ENCODE measurements at places on chromosomes 1 and 21. TPM values are rescaled to one million over a fixed set of nuclear protein-coding genes. Genes with fewer than 3 reads are reported as not detected.

Gene GPR37L1
- total RNA-seq: 0.14 TPM

- no peak for DNase-seq
Observed at GRCh38 chr1:193581341-193581740, 394.9 kb upstream of the B3GALT2 start.

Gene PDE4DIP
- total RNA-seq: 78.2 TPM

Gene CD34
- total RNA-seq: 23.2 TPM

Gene ARHGAP30
- 16.2 TPM for total RNA-seq

Gene KIF21B
- 4.9 TPM for total RNA-seq

Gene MROH9
- not detected for total RNA-seq

All from mucosa of gallbladder (tissue), 1 donor.